D341Med (cell line): ENCODE measurements at places on chromosomes 3 and 15.

- peak; percentile 38 for DNase-seq
These were observed 40.9 kb downstream of the UACA start for GRCh38 chr15:70722266-70723121.

GRCh38 chr15:90845201-90845949 lies 23.0 kb upstream of the FURIN start:
- no peak for DNase-seq

GRCh38 chr3:111621535-111621934 lies 26.4 kb upstream of the ZBED2 start:
- peak; percentile 31 for DNase-seq

DNA sequence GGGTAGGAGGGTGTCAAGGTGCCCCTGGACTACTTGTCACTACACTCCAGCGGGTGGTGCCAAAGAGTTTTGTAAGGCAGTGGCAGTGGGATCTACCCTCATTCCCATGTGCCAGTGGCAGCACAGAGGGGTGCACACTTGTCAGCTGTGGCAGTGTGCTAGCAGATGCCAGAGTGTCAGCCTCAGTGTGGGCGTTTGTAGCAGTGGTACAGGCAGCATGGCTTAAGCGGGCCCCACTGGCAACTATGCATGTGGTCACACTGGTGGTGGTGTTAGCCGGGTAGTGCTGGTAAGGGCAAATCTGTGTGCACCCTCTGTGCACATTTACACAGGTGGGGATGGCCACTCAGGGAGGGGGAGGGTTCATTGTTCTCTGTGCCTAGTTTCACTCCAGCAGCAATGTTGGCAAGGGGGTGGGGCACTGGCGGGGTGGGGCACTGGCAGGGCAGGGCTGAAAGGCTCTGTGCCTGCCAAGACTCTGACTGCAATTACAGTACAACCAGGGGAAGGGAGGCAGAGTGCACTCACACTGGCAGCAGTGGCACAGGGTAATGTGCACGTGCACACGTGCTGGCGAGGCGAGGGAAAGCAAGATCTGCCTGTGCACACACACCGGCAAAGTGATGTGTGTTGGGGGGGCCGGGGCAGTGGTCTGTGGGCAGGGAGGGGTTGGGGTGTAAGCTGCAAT lies 31.8 kb downstream of the MYO9A start:
- no peak for DNase-seq

DNA sequence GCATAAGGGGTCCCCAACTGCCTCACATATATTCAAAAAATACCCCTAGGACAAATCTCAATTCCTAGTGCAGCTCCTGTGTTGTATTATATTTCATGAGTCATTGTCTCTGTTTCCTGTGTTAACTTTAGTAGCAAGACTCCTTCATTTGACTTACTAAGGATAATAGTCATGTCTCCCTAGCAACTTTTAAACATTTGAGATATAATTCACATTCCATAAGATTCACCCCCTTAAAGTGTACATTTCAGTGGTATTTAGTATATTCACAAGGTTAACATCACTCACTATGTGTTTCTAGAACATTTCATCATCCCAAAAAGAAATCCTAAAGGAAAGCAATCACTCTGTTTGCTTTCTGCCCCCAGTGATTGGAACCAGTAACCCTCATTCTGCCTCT lies 121.3 kb upstream of the WNT7A start:
- no peak for DNase-seq

DNA sequence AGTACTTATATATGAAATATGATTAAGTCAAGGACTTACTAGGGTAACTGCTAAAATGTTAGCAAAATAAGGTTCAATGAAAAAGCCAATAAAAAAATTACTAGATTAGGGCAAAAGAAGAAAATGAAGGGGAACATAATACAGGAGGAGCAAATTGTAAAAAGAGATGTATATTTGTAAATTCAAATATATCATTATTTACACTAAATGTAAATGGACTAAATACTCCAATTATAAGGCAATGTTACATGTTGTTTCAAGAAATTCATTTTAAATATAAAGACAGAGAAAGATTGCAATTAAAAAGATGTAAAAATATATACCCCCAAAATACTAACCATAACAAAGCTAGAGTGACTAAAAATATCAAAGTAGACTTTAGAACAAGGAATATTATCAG lies 134.1 kb downstream of the EFHB start:
- DNase-seq = no peak

- peak; percentile 59 for DNase-seq
These were observed 74.4 kb downstream of the DLG1 start for GRCh38 chr3:197224034-197224444.

DNA sequence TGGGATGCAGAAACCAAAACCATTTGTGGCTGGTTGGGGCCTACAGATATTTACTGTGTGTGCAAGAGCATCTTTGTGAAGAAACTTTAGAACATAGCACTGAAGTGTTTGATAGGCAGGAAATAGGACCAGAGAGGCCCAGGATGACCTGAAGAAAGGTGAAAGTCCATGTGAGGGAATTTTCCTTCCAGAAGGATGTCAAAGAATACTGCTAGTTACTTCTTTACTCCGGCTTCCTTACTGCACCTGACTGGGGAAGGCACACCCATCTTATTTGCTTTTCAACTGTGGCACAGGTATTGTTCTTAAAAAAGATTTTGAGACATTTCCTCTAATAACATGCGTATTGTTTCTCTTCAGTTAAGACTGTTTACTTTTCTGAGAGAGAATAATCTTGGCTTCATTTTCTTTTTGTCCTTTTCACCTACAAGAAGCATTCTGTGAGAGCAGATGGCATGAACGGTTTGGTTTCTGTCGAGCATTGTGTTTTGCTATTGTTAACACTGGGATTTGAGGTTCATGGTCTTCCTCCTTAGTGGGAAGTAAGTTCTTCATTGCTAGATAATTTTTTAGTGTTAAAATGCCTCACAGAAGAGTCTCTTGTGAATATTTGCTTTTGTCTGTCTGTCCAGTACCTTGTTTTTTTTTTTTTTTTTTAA lies 71.5 kb downstream of the SLCO3A1 start:
- no peak for DNase-seq

GRCh38 chr3:4150816-4151215 lies 152.4 kb upstream of the SETMAR start:
- DNase-seq = no peak

DNA sequence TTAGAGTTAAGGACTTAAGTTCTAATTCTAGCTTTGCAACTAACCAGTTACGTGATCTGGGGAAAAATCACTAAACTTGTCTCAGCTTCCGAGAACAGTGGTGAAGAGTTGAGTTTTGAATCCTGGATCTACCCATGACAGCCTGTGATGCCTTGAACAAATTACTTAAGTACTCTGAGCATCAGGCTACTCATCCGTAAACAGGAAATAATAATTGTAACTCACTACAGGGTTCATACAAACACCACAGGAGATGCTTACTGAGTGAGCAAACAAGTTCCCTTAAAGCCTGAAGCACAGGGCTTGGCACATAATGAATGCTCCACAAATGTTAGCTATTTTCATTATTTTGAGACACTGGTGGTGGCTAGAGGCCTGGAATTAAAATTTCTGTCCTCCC lies 158.8 kb downstream of the ERC2 start:
- DNase-seq = no peak

DNA sequence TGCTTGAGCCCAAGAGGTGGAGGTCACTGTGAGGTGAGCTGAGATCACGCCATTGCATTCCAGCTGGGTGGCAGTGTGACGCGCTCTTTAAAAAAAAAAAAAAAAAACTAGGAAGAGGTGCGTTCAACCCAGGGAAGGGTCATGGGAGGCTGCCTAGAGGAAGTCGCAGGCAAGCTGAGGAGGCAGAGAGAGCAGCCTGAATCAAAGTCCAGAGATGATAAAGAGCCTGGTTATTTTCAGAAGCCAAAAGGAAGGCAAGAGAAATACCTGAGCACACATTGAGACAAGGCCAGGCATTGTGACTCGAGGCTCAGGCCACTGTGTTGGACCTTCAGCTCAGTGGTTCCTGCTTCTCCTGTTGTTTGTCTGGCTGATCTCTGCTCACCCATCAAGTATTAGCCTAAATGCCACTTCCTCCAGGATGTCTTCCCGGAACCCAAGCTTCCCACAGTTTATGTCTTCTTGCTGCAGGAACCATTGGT lies 16.1 kb upstream of the GCNT3 start:
- no peak for DNase-seq

DNA sequence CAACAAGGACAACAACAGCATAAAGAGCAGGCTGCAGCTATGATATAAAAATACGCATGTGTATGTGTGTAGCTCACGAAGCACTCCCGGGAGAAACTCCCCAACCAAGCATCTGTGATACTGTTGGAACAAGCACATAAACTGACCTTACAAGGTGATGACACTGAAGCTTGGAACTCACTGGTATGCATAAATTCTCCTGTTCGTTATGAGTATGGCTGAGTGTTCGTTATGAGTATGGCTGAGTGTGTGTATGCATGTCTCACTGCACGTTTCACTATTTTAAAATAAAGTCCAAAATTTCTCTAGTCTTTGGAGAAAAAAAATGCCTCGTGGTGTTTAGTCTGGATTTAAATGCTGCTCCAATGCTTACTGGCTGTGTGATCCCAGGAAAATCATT lies 256.8 kb downstream of the RORA start:
- DNase-seq = no peak

DNA sequence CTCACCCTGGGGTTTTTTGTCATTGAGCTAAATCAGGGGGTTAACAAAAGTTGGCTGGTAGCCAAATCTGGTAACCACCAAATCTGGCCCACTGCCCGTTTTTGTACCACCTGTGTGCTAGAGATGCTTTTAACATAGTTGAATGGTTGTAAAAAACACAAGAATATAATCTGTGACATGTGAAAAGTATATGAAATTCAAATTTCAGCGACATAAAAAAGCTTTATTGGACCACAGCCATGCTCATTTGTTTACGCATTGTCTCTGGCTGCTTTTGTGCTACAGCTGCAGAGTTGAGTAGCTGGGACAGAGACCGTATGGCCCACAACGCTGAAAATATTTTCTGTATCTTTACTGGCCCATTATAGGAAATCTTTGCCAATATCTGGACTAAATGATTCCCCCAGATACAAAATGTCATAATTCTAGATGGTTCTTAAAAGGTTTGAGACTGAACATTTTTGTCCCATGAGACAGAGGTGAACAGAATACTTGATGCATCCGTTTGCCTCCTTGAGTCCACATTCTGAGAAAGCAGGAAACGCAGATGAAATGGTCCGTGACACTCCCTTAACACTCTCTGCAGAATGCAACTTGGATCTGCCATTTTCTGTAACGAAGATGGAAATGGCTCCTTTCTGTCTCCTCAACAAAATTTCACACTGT lies 120.9 kb upstream of the PDZRN3 start:
- DNase-seq = no peak

DNA sequence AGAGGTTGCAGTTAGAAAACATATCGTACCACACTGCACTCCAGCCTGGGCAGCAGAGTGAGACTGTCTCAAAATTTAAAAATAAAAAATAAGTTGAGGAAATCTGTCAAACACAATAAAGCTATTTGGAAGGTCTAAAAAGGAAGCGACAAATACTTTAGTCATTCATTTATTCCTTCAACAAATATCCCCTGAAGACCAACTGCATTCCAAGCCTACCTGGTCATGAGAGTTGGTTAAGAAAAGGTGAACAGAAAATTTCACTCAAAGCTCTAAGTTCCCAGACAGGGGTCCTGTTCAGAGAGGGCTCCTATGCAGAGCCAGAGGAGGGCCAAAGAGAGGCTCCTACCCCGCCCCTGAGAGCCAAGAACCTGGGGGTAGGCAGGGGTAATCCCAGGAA lies 15.4 kb upstream of the PRKAR2A start:
- DNase-seq = no peak

GRCh38 chr3:194103983-194104751 lies 31.8 kb upstream of the HES1 start:
- DNase-seq = no peak

GRCh38 chr3:193865339-193865738 lies 270.6 kb upstream of the HES1 start:
- no peak for DNase-seq

DNA sequence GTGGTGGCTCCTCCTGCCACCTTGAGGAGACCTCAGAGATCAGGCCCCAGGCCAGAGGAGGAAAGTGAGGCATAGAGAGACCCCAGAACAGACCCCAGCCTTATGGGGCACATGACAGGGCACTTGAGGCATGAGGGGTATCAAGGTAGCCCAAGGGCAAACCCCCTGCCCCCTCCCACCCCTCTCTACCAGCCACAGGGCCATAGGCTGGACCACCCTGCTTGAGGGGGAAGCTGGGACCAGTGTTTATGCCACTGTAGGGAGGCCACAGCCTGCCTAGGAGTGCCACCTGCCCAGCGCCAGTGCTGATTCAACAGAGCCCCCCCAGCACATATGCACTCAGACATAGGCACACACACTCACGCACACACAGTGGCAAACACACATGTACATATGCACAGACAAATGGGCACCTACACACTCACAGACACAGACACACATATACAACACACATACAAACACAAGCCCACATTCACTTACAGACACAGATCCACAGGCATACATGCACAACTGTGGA lies 10.3 kb downstream of the MYL3 start:
- DNase-seq = no peak

GRCh38 chr15:91165850-91166249 lies 65.8 kb downstream of the SV2B start:
- no peak for DNase-seq

- DNase-seq = no peak
These were observed 37.8 kb downstream of the SCG5 start for GRCh38 chr15:32679298-32679690.

GRCh38 chr3:16975083-16975482 lies 90.3 kb downstream of the PLCL2 start:
- no peak for DNase-seq

- DNase-seq = no peak
These were observed 73.1 kb downstream of the OXSM start for GRCh38 chr3:25863011-25863415.

- no peak for DNase-seq
These were observed 408.6 kb downstream of the PDCD6IP start for GRCh38 chr3:34207002-34207401.

- DNase-seq = no peak
These were observed 5.3 kb upstream of the CEMIP start for GRCh38 chr15:80773792-80774352.

GRCh38 chr3:46546896-46547440 lies 19.1 kb downstream of the LRRC2 start:
- no peak for DNase-seq
